ENCODE measurements at places on chromosomes 5 and 9.

GRCh38 chr5:127785098-127785927, 82.1 kb downstream of the CCDC192 start:
- no peak for DNase-seq

- DNase-seq: no peak
These were observed 26.4 kb upstream of the PIK3R1 start for GRCh38 chr5:68189171-68189570.

DNA sequence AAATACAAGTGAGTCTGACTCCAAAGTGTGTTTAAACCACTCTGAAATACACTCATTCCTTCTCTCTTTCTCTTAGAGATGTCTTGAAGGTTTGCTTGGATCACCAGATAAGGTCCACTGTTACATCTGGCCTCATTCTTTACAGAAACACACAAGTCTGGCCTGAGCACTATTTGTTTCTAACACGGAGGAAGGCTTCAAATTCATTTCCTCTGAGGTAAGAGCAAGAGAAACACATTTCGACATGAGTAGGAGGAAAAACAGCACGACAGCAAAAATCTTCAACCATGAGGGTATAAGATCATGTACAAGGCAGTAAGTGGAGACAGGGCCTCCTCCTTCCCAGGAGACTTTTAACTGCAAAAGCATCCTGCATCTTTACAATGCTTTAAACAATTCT, 8.0 kb downstream of the SIL1 start:
- no peak for DNase-seq

- DNase-seq: no peak
These were observed 361.3 kb downstream of the PTPRD start for GRCh38 chr9:10251490-10251889.

DNA sequence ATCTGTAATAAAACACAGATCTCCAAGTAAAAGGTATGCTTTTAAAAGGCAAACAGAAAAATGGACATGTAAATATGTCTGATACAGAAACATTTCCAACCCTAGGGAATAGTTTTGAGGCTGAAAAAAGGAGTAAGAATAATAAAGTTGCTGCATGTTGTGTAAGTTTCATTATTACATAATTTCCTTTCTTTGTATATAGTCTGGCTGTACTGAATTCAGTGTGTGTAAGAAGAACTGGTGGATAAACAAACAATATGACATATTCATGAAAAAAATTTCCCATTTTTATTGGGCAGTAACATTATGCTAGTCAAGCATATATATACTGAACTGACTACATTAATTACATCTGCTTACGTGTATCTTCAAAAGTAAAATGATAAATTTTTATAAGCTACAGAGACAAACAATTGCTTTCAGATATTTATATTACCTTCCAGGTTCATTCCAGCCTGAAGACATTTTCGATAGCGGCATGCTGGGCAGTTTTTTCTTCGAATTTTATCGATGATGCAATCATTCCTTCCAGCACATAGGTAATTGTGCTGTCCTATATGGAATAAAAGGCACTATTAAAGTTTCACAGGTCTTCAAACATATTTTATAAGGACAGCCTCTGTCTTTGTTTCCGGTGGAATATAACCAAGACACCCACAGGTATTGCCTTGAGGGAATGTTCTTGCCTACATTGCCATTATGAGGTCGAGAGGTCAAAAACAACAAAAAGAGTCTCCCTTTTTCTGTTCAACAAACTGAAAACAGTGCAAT, 93.6 kb downstream of the NR3C1 start:
- DNase-seq: no peak

- no peak for DNase-seq
These were observed 13.7 kb downstream of the DOLPP1 start for GRCh38 chr9:129094387-129095169.

- DNase-seq: no peak
These were observed 267.0 kb upstream of the HAPLN1 start for GRCh38 chr5:83987513-83988292.

DNA sequence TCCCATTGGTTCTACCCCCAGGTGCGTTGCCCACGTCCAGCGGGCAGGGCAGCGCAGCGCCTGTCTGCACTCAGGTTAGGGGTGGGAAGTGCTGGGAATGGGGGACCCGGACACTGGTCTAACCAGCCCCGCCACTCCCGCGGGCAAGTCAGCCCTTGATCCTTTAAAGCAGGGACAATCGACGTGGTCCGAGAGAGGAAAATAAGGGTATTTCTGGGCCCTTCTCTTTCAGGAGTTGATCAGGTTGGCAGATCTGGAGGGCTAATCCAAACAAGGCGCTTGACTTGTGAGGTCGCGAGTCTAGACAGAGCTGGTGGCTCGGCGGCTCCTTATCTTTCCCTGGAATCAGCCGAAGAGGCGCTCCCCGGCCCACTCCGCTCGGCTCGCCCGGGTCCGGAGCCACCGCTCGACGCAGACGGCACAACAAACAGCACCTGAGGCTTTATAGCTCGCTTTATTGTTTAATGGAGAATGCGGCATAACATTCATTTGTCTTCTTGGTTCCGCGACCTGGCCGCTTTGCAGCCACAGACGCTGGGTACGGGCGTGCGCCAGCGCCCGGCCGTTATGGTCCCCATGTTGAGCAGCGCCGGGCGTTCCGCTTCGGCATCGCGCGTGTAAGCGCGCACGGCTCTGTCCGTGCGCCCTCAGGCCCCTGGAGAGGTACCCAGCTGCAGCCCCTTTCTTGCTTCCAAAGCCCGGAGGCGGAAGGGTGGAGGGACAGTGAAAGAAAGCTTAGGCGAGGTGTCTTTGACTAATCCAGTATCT, 15.8 kb downstream of the ISL1 start:
- DNase-seq: no peak
